ENCODE measurements at places on chromosomes 6 and 20.
A peak's percentile ranks its signal among the peaks of the same experiment; 100 is the strongest.

DNA sequence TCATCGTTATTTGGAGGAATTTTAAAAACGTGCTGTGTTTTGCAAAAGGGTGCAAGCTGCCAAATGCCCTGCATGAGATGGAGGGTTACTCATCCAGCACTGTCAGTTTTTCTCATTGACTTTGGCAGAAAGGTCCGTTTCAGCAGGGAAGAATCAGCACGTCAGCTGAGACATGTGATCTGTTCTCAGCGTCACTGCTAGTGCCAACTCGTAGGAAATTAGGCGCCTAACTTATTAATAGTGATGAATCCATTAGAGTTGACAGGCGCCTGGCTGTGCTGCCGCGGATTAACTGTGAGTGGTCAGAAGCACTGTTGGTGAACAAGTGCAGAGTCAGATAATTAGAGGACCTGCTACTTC lies 175.5 kb upstream of the FOXQ1 start:
- DNase-seq, result no peak

DNA sequence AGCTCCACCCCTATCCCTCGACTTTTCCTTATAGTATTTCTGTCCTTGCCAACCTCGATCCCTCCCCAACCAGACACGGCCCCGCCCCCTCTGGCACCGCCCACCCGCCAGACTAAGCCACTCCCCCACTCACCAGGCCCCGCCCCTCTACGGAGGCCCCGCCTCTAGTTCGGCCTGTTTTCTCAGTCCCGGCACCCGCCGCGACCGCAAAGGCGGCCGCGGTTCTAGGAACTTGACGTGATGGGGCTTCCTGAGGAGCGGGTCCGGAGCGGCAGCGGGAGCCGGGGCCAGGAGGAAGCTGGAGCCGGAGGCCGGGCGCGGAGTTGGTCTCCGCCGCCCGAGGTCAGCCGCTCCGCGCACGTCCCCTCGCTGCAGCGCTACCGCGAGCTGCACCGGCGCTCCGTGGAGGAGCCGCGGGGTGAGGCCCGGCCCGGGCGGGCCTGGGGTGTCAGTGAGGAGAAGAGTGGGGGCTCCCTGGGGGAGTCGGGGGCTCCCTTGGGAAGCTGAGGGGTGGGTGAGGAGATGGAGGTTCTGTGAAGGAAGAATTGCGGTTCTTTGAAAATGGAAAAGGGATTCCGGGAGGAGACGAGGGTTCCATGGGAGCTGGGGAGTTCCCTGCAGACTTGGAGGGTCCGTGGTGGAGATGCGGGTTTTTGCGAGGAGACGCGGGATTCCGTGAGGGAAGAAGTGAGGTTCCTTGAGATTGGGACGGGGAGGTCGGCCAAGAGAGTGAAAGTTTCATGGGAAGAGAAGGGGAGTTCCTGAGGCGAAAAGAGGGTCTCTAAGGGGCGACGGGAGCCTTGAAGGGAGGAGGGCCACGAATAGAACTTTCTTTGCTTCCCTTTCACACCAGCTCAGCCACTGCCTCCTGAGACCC lies at the start of gene ACSS2:
ACSS2 (plus strand) TSS at position 207 of the 877 bp plus-strand sequence; CDS start at position 241, 34 bp downstream.
- no peak for DNase-seq

DNA sequence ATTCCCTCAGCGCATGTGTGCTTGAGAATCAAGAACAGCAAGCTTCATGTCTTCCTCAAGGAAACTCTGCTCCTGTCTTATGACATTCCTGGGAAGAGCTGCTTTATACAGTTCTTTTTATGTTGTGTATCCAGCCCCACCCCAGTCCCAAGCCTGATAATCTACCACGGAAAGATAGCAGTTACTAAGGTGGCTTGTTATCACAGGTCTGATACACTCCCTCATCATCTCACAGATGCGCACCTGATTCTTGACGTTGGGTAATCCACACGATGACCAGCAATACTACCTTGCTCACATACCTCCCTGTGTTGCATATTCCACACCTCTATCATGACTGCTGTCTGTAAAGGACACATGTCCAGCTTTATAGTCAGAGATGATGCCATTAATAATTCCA lies 3.2 kb downstream of the NHLRC1 start:
- no peak for DNase-seq

DNA sequence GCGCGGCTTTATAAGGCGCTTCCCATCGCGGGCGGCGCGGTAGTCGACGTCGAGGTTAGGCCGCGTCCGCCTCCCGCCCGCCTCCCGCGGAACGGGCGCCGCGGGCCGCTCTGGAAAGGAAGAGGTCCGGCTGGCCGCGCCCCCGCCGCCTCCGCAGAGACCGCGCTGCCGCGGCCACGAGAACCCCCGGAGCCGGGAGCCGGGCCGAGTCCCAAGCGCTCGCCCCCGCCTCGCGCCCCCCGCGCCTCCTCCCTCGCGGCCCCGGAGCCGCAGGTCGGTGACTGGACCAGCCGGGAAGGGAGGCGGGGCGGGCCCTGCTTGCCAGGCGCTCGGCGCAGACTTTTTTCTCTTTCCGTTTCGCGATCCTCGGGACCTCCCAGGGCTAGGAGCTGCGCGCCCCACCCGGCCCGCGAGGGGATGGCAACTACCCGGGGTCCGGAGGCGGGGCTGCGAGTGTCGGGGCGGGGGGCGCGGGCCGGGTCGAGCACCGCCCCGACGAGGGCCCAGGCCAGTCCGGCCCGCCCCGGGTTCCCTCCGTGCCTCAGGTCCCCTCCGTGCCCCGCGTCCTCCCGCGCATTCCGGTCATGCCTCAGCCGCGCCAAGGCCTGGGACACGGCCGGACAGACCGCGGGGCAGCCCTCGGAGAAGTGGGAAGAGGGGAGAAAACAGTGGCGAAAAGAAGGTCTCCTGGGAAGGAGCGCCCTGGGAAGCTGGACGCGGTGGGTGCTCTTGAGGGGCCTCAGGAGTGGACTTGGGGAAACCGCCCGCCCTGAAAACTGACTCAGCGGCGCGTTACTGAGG lies 417 bp upstream of the PXDC1 start:
- no peak for DNase-seq

- DNase-seq, result no peak
Measured at GRCh38 chr20:60306105-60306504, 347.9 kb downstream of the CDH26 start.

DNA sequence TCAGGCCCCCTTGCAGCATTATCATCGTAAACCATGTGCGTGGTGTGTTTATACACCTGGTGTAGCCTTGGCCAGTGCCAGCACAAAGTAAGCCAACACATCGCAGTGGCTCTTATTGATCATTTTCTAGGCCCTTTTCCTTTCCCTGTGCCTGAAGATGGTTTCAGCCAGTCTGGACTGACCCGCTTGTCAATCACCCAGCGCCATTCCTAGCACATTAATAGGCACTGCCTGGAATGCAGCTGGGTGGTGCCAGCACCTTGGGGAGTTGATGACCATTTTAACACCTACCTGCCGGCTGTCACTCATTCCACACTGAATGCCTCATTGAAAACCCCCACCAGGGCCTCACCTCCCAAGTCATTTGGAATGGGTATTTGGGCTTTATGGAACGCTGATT lies 4.9 kb upstream of the UQCC2 start:
- peak; percentile 28 for DNase-seq

DNA sequence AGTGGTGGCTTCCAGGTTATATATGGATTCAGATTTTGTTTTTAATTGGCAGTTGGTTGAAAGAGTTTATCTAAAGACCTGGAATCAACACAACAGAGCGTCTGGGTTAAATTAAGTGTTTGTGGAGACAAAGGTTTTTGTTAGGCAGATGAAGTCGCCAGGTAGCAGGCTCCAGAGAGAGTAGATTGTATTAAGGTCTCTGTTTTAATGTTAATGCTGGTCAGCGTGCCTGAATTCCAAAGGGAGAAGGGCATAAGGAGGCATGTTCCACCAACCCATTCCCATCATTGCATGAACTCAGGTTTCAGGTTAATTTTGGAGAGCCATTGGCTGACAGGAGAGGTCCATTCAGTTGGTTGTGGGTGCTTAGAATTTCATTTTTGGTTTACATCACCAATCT lies 744.1 kb upstream of the GJE1 start:
- no peak for DNase-seq

DNA sequence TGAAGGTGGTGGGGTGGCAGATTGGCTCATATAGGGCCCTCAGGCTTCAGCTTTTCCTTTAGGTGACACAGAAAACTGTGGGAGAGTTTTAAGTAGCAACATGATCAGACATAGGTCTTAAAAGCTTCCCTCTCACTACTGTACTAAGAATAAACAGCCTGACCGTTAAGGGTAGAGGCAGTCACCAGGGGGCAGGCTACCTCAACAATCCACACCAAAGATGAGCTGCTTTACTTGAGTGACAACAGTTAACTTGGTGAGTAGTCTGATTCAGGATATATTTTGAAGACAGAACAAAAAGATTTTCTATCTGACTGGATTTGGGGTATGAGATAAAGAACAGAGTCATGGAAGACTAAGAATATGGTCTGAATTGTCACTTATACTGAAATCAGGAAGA lies 193.1 kb upstream of the SHLD1 start:
- no peak for DNase-seq

DNA sequence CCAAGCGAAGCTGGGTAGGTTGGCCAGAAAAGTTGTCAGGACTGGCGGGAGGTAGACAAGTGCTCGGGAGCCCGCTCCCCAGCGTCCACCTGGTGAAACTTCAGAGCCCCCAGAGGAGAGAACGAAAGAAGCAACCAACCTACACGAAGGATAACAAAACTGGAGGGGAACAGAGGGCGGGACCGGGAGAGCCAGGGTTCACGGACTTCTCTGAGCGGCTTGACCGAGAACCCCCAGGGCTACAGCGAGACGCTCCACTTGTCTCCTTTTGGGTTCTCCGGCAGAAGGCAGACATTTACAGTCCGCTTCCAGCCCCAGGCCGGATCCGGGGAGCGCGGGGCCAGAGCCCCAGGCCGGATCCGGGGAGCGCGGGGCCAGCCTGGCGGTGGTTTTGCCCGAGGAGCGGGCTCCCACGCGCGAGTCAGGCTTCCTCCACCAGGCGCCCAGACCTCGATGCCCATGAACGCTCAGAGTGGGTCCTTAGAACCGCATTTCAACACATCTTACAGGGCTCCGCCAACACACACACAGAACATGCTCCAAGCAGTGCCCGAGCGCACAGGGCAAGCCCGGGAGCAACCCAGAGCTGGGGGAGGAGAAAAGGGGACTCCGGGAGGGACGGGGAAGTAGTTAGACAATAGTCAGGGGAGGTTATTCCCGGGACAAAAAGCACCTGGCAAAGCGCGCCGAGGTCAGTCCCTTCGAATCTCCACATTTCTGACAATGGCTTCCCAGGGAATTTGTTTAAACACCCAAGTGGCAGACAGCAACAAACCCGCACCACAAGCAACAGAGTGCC lies 1.1 kb downstream of the PTPRK start:
- DNase-seq, result no peak

- no peak for DNase-seq
Measured at GRCh38 chr6:5132731-5133130, 47.6 kb downstream of the PPP1R3G start.

DNA sequence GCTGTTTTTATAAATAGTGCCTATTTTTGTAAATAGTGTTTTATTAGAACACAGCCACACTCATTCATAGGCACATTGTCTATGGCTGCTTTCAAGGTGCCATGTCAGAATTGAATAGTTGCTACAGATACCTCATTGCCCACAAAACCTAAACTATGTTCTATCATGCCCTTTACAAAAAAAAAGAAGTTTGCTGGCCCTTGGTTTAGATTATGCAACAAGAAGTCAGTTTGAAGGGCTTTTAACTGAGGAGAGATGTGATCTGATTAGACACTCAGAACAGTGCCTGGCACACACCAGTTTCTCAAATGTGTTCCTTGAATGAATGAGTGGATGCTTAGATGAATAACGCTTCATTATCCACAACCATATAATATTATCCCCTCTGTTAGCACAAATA lies 366.1 kb downstream of the MAFB start:
- DNase-seq, result no peak

GRCh38 chr20:13342469-13343242 lies 121.6 kb downstream of the ISM1 start:
- DNase-seq, result no peak

- no peak for DNase-seq
Measured at GRCh38 chr6:2862712-2863181, 21.1 kb upstream of the SERPINB1 start.

GRCh38 chr6:72784071-72784470 lies 162.2 kb downstream of the KCNQ5 start:
- DNase-seq, result no peak

DNA sequence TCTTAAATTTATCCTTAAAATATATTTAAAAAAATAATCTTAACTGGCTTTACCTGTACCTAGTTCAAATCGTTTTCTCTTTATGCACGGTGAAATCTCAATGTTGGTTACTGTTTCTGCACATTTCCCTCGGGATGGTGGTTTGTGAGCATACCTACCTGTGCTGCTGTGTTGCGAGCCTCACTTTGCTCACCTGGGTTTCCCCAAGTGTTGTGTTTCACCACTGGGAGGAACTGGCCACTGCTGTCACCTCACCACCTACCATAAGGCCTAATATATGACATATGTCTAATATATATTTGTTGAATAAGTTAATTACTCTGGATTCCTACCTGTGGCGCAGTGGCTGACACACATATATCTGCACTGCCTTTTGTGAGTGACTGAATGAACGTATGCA lies 493.5 kb upstream of the FLRT3 start:
- DNase-seq, result no peak

GRCh38 chr6:142030115-142030619 lies 102.6 kb upstream of the GJE1 start:
- no peak for DNase-seq

DNA sequence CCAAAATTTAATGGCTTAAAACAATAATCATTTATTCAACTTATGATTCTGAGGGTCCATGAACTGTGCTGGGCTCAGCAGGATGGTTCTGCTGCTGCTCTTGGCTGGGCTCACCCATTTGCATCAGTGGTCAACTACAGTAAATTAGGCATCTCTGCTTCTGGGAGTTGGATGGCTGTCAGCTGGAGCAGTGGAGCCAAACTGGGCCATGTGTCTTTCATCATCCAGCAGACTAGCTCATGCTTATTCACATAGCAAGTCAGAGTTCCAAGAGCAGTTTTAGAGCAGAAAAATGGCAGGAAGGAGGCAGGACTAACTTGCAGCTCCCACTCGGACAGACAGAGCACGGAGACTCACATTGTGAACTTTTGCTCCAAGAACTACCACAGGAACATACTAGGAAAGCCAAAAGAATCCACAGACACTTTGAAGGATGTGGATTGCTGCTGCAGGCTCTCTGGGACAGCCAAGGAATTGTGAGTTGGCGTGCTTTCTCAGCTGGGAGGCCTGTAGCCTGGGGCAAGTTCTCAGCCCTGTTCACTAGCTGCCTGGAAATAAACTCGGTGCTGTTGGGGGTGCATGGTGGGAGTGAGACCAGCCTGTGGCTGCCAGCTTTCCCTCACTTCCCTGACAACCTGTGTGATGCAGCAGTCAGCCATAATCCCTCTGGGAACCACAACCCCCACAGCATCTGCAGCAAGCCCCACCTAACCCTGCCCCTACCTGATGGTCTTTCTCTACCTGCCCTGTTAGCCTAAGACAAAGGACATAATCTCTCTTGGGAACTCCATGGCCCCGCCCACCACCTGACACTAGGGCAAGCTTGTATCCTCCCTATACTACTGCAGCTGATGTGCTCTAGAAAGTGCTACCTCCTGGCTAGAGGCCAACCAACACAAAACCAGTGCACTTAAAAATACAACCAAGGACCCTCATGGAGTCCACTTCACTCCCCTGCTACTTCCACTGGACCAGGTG lies 129.0 kb downstream of the JPH2 start:
- peak; percentile 13 for DNase-seq

- DNase-seq, result no peak
Measured at GRCh38 chr6:27541212-27541932, 68.5 kb upstream of the ZNF184 start.
